ENCODE measurements at places on chromosomes 11 and 22.

- DNase-seq: no peak
Observed at GRCh38 chr22:47776329-47776728, 1013.9 kb downstream of the TBC1D22A start.

GRCh38 chr11:109960831-109961230 lies 132.4 kb upstream of the ZC3H12C start:
- peak; percentile 38 for DNase-seq

DNA sequence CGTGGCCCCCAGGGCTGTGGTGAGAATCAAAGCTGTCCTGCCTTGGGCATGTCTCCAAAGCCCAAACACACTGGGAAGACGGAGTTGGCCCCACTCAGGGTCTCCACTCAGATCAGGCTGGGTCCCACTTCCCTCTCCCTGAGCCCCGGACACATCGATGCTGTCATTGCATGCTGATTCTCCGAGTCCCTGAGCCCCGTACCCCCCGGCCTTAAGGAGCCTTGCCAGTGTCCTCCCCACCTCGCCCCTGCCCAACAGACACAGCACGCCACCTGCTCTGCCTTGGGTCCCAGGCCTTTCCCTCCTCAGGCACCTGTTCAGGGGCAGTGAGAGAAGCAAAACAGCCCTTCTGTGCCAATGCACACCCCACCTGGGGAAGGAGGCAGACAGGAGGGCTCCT lies 14.6 kb downstream of the EIF1AD start:
- DNase-seq: no peak

DNA sequence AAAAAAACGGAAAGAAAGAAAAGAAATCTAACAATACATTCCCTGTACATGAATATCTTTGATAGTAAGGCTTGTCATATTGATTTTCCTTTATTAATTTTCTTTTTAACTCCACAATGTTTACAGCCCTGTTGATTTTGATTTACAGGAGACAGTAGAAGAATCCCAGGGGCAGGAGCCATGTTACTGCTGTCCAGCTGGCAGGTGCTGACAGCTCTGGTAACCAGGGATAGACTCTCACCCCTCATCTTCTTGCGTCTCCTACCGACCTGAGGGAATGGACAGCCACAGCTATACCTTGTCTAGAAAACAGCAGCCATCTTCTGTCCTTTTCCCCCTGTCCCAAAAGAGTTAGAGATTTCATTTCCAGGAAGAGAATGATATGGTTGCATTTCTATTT lies 37.4 kb downstream of the PRDM10 start:
- DNase-seq: no peak
